T-helper 22 cell (primary cell): ENCODE measurements at places on chromosomes 7 and 10.

GRCh38 chr7:151010307-151011096 lies 13.8 kb downstream of the ATG9B start:
- peak; percentile 37 for DNase-seq

DNA sequence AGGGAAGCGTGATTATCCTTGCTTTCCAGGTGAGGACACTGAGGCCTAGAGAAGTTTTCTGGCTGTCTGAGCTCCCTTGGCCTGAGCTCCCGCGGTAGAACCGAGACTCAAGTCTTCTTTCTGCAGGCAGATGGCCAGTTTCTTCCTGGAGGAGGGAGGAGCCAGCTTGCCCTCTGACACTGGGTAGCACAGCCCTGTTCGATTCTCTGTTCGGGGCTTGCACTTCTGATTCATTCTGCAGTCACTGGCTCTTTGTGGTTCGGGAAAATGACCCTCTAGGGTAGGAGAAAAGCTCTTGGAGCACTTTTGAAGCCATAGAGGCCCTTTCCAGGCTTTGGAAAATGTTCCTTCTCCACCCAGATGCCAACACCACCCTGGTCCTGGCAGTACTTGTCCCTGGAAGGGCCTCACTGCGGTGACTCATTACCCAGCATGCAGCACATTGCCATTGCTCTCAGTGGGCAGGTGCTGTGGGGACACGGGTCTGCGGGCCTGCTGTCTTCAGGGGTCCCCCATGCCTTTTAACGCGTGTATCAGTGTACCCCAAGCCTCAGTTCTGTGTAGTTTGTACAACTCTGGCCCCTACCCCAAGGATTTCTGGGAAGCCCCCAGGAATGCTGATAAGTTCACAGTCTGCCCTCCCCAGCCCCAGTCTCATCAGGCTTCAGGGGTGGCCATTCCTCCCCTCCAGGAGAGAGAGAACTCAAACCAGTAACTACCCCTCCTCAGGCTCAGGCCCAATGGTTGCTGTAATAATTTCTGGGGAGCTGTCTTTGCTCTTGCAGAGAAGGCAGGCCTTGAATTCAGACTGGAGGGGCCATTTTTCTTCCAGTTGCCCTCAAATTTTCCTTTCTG lies 11.9 kb downstream of the CHST3 start:
- no peak for DNase-seq

- DNase-seq = no peak
Measured at GRCh38 chr10:118036281-118036875, 10.4 kb downstream of the RAB11FIP2 start.

DNA sequence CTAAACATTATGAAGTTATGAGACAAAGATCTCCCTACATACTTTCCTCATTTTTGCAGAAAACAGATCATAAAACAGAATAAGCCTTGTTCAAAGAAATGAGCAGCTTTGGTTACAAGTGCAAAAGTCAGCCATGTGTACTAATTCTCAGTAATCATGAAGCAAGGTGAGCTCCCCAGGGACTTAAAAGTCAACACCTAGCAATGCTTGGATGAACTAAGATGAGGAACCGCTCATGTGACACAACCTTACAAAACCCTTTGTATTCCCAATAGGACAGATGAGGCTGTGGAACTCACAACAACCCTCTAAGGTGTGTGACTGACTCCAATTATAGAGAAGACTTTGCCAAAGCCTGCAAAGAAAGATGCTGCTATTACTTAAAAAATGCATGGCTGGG lies 154.5 kb downstream of the SLC25A13 start:
- DNase-seq = no peak

GRCh38 chr7:39367451-39367850 lies 198.8 kb upstream of the YAE1 start:
- no peak for DNase-seq

DNA sequence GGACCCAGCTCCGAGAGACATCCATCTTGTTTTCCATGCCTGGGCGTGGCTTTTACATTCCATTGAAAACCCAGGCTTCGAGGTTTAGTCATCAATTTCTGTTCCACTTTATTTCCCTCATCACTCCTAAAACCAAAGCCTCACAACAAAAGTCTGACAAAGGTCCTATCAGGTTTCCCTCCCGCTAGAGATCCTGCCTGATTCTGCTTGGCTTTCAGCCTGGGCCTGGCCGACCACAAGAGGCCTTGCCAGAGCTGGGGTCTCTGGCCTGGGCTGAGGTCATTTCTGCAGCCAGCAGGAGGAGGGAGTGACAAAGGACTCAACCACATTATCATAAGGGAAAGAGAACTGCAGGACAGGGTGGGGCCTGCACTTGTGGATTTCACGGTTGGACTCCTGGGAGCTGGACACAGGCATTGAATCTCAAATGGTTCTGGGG lies 167.0 kb downstream of the FANK1 start:
- no peak for DNase-seq

DNA sequence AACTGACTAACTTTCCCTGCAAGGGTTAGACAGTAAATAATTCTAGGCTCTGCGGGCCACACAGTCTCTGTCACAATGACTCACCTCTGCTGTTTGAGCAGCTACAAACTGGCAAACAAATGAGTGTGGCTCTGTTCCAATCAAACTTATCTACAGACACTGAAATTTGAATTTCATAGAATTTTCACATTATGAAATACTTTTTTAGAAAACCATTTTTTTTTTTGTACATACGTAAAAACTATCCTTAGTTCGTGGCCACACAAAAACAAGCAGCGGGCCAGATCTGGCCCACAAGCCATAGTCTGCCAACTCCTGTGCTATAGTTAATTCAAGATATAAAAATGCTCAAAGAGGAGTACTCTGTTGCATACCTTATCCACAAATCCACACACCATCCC lies 32.6 kb downstream of the PIP4K2A start:
- peak; percentile 57 for DNase-seq

GRCh38 chr10:109624939-109625338 lies 298.4 kb downstream of the XPNPEP1 start:
- no peak for DNase-seq

DNA sequence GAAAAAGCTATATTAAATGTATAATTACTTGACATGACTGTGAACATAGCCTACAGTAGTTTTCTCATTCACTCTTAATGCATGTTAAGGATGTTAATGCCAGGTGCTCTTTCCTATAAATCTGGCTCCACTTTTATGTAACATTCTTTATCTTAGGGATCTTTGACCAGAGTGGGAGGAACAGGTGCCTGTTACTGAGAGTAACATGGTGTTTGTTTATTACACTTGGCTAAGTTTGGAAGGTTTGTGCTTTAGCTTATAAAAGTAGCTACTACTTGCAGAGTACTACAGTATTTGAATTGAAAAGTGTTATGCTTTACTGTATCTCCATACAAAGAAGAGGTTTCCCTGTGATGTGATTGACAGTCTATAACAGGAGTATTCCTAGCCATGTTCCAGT lies 183.4 kb downstream of the DYNC1I1 start:
- DNase-seq = no peak

GRCh38 chr7:94656658-94656924 lies 658 bp upstream of the SGCE start:
- DNase-seq = no peak

- no peak for DNase-seq
Measured at GRCh38 chr10:113739031-113739430, 12.5 kb upstream of the PLEKHS1 start.

GRCh38 chr7:151792086-151792485 lies 84.8 kb downstream of the PRKAG2 start:
- no peak for DNase-seq

DNA sequence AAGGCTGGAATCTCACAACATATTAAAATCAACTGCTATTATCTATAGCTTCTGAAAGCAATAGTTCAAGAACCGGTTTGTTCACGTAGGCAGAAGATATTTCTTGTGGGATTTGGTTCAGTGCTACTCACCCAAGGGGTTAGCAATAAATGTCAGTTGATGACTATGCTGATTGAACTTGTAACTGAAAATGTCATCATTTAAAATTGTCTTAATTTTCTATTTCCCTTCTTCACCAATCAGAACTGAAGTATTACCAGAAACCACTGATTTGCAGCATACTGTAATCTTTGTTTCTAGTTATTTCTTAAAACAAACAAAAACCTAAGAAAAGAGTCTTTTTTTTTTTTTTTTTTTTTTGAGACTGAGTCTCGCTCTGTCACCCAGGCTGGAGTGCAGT lies 46.1 kb downstream of the CPEB3 start:
- DNase-seq = no peak

GRCh38 chr10:60262647-60263126 lies 127.0 kb downstream of the ANK3 start:
- DNase-seq = no peak

DNA sequence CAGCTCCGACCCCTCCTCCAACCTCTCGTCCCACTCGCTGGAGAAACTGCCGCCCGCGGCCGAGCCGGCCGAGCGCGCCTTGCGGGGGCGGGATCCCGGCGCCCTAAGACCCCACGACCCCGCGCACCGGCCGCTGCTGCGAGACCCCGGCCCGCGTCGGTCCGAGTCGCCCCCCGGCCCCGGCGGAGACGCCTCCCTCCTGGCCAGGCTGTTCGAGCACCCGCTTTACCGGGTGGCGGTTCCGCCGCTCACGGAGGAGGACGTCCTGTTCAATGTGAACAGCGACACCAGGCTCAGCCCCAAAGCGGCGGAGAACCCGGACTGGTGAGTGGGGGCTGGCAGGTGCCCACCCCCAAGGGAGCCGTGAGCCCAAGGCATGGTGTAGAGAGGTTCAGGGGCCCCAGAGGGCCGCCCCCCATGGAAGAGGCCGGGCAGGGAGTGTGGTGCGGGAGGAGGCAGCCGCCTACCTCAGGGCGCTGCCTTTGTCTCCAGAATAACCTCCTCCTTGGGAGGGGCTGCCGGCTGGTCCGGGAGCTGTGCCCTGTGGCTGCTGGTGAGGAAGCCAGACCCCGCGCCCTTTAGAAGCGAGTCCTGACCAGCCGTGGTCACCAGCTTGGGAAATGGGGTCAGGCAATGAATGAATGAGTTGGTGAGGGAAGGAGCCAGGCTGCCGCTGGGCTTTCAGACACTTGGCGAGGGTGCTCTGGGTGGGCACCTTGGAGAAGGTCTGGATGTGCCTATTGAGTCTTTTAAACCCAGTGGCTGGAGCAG lies 1.3 kb downstream of the FAM20C start:
- DNase-seq = no peak

GRCh38 chr7:151093748-151094147 lies 7.5 kb downstream of the AGAP3 start:
- DNase-seq = no peak

DNA sequence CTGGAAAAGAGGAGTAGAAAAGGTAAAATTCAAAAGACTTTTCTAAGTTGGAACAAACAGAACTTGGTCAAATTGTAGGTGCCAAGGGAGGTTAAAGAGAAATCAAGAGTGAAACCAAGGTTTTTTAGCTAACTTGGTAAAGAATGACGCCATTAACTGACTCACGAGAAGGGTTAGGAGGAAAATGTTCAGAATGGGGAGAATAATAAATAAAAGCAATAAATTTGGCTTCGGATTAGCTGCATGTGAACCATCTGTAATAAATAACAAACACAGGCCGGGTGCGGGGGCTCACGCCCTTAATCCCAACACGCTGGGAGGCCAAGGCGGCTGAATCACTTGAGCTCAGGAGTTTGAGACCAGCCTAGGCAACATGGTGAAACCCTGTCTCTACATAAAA lies 71.9 kb upstream of the SRRM3 start:
- DNase-seq = no peak

DNA sequence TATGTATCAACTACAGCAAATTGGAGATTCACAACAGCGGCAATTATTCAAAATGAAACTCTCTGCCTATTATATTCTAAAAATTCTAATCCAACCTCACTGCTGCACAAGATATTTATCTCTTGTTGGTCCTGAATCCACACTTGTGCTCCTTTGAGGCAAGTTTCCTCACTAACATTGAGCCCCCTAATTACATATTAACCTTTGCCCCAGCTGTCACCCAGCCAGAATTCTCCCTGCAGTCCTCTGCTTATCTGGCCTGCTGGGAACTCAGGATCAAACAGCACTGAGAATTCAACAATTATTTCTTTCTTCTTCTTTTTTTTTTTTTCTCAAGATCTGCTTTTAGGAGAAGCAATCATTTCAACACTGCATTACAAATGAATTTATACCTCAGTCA lies 21.5 kb upstream of the PLAC9 start:
- no peak for DNase-seq

DNA sequence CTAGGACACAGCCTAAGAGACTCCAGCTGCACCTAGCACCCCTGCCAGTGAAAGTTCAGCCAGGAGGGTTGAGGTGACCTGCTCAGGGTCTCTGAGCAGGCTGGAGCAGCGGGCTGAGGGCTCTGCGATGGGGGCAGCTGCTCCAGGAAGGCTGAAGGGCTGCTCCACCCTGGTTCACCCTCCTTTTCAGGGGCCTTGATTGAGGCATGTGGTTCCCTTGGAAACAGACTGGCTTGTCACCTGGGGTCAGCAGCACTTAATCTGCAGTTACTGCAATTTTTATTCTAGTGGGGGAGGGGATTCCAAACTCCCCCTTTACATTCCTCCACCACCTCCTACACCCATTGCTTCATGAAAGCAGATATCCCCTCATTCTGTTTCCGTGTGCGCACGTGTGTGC lies 85.3 kb upstream of the UNC5B start:
- DNase-seq = no peak

DNA sequence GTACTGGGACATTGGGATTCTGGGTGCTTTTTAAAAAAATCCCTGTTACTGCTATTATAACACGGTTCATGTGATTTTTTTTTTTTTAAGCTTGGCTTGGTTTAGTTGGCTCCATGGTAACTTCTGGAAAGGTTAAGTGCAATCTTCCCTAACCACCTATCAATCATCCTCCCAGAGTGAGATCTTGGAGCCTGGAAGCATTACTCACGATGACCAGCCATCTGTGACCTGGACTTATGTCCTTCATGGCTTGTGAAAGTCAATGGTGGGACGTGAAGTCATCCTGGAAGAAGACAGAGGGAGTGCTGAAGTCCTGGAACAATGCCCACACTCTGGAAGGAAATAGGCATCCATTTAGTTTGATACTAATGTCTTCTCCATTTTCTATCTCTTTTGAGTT lies 135.5 kb upstream of the FRMD4A start:
- no peak for DNase-seq

- DNase-seq = no peak
Measured at GRCh38 chr7:88401009-88401623, 94.4 kb upstream of the STEAP4 start.

GRCh38 chr7:86469680-86470295 lies 173.9 kb upstream of the GRM3 start:
- no peak for DNase-seq

GRCh38 chr7:91039033-91039432 lies 225.2 kb upstream of the FZD1 start:
- DNase-seq = no peak

GRCh38 chr7:116834815-116835504 lies 27.4 kb upstream of the CAPZA2 start:
- no peak for DNase-seq

DNA sequence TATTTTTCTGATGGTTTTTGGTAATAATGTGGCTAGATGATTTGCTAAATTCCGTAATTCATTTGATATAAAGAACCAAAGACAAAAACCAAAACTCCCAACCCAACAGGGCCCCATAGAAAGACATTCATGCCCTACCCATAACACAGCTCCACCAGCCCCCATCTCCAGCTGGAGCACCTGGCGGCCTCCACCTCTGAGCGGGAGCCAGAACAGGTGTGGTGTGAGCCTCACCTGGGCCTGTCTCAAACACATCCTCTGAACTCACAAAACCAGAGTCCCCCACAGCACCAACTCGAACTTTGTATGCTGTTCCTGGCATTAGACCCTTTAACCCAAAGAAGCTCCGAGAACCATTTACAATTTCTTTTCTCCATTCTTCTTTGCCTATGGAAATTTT lies 36.5 kb upstream of the LAMB4 start:
- DNase-seq = no peak
